ENCODE measurements at places on chromosomes 16 and 17.
A peak's percentile ranks its signal among the peaks of the same experiment; 100 is the strongest.

- no peak for DNase-seq
Measured at GRCh38 chr17:50445730-50446325, 19.8 kb downstream of the ACSF2 start.

- DNase-seq = no peak
Measured at GRCh38 chr17:20203018-20203417, 193.9 kb downstream of the SPECC1 start.

DNA sequence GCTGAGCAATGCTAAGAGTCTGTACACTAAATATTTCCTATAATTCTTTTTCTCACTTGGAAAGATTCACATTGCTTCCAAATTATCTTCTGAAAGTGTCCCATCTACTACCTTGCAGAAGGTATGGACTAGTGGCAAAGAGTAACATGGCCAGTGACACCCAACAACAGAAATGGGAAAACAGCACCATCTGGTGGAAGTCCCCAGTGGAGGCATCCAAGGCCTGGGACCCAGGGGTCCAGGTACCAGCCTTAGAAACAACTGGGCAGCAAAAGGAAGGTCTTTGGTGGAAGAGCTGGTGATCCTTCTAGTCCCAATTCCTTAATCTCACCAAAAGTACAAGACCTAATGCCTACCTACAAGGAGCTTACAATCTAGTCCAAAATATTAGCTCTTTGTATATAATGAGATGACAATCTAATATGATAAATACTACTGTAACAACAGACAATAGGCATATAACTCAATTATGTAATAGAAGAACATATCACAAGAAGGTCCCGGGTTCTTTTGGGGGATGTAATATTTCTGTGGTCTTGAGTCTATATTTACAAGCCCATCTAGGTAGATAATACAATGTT, 55.3 kb downstream of the SKAP1 start:
- peak; percentile 26 for DNase-seq

- peak; percentile 87 for DNase-seq
Measured at GRCh38 chr17:6753006-6753445, 2.8 kb upstream of the XAF1 start.

DNA sequence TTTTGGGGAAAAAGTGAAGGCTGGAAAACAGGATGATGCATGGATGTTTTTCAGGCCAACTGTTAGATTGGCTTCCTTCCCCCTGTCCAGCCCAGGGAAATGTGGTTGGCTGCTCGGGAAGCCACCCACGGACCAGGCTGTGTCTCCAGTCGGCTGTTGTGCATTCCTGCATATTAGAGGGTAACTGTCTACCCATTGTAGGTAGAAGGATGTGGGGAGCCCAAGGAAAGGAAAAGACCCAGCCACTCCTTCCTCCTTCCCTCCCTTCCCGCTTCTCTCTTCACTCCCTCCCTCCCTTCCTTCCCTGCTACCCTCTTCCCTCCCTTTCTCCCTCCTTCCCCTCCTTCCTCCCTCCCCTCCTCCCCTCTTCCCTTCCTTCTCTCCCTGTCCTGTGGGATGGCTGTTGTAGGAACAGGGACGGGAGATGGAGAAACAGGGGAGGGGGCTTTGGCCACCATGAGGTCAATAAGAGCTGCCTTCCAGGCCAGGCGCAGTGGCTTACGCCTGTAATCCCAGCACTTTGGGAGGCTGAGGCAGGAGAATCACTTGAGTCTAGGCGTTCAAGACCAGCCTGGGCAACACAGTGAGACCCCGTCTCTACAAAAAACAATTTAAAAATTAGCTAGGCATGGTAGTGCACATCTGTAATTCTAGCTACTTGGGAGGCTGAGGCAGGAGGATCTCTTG, 16.9 kb downstream of the SYT17 start:
- peak; percentile 17 for DNase-seq

GRCh38 chr17:64214950-64215349, 48.1 kb downstream of the TEX2 start:
- no peak for DNase-seq

- no peak for DNase-seq
Measured at GRCh38 chr17:31314782-31315100, 887 bp upstream of the EVI2B start.

GRCh38 chr17:17819561-17819995, 17.2 kb downstream of the SREBF1 start:
- DNase-seq = peak; percentile 87

GRCh38 chr17:29113334-29113733, 66.9 kb downstream of the MYO18A start:
- no peak for DNase-seq

DNA sequence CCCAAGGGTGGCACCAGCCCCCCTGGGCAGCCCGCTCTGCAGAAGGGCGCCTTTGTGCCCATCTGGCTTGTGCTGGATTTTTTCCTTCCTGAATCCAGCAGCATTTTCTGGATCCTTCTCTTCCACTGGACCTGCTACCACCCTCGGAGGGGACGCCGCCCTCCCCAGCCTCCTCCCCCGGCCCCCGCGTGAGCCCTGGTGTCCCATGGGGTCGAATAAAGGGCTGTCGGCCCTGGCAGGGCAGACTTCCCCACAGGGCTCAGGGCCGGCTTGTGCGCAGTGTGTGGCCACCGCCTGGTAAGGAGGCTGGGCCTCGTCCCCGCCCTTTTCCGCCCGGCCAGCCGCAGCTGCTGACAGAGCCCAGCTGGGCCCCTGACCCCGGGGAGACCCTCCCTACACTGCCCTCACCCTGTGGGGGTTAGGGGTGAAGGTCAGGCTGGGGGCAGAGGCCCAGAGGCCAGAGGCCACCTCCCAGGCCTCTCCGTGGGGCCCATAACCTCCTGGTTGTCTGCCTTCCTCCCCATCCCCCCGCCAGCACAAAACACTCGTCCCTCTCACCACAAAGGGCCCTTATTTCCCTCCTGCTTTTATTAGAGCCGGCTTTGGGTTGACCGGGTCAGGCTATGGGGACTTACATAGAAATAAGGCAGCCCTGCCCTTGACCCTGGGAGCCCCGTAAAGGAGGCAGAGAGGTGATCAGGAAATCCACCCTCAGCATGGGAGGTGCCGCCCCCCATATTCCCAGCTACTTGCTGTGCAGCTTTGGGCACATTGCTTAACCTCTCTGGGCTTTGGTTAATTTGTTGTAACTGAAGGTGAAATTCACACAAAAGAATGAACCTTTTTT, 179.3 kb upstream of the CIBAR2 start:
- peak; percentile 33 for DNase-seq

- no peak for DNase-seq
Measured at GRCh38 chr16:56551796-56552738, 12.8 kb upstream of the MT4 start.

DNA sequence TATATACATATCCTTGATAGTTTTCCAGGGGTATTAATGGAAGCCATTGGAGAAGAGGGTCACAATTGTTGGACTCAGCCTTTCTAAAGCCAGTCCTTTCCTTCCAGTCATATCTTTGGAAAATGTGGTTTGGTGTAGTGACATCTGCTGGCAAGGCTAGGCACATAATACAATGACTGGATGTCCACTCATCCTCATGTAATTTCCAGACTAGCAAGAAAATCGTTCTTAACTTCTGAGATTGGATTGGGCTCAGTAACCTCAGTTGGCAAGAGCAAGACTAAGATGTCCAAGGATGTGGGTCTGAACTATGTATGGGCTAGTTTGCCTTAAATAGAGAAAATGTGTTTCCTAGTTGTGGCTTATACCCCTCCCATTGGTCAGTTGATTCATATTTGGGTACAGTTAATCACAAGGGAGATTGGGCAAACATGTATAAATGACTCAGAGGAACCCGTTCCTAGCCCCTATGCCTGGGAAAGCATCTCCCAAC, 8.7 kb upstream of the KAT7 start:
- peak; percentile 79 for DNase-seq

DNA sequence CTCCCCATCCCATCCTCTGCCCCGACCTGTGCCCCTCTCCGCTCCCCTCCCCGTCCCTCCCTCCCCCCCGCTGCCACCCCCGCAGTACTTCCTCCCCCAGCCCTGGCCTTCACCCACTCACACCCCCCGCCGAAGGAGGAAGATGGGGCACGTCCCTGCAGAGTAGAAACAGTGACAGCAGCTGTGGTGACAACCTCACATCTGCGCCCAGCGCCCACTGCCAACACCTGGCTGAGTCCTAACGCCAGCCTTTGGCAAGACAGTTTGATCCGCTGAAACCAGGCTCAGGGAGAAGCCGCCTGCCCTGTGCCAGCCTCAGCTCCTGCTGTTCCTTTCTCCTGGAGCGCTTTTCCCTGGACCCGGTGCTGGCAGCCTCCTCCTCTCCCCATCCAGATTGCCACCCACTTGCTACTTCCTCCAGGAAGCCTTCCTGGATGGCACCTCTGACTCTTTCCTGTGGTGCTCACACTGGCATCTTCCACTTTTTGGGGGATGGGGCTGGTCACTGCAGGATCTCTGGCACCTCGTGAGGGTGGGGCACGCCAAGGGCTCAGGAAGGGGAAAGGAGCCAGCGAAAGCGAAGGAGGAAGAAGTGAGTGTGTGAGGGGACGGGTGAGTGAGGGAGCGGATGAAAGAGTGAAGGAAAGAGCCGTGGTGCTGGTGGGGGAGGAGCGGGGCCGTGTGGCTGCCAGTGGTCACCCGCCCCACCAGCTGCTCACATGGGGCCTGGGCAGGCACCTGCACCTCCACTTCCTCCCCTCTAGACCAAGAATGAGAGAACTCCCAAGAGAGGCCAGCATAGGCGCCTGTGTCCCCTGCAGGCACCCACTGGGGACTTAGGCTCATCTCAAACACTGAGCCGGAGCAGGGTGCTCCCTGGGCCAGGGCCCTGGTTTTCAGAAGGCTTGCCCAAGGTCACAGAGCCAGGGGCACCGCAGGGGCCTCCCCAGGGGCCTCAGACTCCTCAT, 27.0 kb downstream of the ZFPM1 start:
- no peak for DNase-seq

DNA sequence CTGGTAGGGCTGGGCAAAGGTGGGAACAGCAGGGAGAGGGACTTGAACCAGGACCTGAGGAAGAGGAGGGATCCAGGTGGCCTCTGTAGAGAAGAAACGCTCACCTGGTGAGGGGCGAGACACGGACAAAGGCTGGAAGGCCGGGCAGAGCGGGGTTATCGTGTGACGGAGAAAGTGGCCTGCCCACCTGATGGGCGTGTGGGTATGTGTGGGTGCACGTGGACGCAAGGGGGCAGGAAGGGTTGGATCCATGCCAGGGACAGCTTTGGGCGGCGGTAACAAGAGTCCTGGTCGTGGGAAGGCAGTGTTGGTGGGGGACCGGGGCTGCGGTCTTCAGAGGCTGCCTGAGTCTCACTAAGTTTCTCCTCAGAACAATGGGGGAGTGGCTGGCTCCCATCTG, 104.1 kb upstream of the GSE1 start:
- no peak for DNase-seq
